ENCODE measurements at places on chromosomes 1 and 21.

DNA sequence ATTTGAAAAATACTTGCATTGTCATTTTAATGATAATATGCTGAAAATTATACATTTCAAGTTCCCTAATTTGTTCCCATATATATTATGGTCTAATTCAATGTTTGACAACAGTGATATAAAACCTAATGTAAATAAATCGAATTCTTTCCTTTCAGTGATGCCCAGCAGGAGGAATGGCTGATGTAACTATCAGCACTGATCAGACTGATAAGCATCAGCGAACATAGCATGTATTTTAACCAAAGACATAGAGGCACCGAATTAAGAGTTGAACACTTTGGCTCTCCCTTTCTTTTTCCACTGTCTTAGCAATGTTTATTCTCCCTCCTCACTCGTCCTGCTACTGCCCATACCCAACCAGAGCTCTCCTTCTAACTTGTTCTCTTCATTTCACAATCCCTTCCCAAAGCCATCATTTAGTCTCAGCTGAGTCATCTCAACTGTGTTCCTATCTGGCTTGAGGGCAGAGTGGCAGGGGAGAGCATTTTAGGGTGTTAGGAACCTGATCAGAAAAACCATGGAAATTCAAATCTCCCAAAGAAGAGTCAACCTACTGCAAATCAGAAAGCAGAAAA, 58.8 kb upstream of the C1orf115 start:
- no peak for DNase-seq

DNA sequence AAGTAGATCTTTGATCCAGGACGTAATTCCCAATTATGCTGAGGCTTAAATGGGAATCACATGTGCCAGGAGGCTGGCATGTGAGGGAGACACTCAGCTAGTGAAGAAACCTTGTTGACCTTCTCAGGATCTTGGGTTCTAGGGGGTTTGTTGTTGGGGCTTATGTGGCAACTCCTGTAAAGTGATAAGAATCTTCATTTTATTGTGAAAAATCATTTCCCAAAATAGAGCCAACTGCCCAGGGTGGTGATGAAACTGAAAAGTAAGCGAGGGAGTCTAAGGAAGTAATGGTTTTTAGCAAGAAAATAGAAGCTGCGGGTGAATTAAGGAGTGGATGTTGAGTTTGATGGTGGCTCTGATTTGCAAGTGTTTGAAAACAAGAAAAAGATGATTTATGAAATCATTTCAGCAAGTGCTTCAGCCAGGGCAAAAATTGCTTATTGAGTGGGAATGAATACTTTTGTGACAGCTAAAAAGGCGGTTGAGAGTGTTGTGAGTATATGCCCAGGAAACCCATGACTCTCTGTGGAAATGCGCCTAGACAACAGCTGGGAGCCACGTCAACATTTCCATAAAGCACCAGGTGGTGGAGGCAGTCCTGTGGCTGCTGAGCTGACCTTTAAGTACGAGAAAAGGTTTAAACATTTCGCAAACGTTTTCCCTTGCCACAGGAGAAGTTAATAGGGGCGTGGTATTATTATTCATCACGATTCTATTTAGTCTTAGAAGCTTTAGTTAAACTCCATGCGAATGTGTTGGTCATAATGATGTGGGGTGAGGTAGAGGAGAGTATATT, 102.7 kb downstream of the HMGB4 start:
- DNase-seq: no peak

DNA sequence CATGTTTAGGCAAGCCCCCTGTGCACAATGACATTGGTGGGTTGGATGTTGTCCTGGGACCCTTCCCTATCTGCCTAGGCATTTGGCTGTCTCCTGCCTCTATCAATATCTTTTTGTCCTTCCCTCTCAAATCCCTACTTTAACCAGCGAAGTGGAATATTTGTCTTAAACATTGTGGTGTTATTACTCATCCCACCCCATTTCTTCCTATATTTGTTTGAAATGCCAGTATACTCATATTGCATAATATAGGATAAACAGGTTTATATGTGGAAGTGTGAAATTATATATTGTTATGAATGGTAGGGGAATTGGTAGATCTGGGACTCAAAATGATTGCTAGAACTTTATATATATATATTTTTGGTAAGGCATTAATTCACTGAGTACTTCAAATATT, 80.0 kb downstream of the ADGRL2 start:
- DNase-seq: no peak

DNA sequence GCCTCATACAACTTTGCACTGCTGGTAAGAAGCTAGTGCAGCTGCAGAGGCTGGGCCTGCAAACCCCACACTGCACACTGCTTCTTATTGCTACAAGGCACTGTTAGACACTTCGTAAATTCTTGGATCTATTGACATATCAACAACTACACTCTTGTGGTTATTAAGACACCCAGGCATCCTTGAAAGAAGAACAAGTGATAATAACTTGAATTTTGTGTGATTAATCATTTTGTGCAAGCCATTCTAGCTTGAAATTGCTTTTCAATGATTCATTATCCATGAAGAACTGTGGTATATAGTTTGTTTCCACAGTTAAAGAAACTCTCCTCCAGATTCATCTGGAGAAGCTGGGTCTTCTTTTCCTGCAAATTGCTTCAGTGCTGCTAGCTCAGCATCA, 33.7 kb upstream of the IFI44L start:
- no peak for DNase-seq

GRCh38 chr1:40652979-40653378, 12.5 kb downstream of the RIMS3 start:
- DNase-seq: no peak

GRCh38 chr1:115056395-115056798, 26.8 kb downstream of the TSHB start:
- peak; percentile 59 for DNase-seq

- no peak for DNase-seq
Measured at GRCh38 chr1:205535096-205535495, 30.6 kb downstream of the CDK18 start.

- peak; percentile 64 for DNase-seq
Measured at GRCh38 chr1:72851597-72851996, 569.3 kb upstream of the NEGR1 start.

DNA sequence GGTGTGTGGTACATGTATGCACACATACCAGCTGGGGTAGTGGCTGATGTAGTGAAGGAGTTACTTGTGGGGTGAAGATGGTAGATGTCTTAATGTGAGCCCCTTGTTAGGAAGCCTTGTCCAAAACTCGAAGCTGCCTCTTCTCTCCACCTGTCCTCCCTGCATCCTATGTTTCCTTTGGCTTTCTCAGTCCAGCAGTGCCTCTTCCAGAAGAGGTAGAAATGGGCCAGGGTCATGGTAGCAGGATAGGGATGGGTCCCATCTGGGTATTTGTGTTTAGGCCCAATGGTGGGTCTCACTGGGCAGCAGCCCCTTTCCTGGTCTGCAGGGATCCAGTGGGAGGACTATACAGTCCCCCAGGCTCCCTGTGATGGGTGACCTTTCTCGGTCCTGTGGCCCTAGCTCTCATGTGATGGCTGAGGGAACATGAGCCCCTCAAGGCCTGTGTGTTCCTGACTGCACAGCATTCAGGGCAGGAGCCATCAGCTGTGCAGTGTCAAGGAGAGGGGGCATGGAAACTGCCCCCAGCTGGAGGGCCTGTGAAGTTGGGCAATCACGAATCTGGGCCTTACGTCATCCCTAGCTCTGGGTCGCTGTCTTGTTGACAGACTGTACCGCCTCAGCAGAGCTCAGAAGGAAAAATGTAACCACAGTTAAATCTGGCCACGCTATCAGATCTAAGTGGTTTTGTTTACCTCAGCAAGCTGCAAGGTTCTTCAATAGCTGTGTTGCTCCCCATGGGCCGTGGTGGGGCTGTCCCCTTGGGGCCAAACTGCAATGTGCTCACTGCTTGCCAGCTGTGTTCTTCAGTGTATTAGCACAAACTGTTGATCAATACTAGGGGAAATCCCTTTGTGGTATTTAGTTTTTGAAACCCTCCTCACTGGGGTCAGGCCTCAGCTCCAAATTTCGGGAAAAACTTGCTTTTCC, 82.7 kb downstream of the NOS1AP start:
- DNase-seq: no peak

DNA sequence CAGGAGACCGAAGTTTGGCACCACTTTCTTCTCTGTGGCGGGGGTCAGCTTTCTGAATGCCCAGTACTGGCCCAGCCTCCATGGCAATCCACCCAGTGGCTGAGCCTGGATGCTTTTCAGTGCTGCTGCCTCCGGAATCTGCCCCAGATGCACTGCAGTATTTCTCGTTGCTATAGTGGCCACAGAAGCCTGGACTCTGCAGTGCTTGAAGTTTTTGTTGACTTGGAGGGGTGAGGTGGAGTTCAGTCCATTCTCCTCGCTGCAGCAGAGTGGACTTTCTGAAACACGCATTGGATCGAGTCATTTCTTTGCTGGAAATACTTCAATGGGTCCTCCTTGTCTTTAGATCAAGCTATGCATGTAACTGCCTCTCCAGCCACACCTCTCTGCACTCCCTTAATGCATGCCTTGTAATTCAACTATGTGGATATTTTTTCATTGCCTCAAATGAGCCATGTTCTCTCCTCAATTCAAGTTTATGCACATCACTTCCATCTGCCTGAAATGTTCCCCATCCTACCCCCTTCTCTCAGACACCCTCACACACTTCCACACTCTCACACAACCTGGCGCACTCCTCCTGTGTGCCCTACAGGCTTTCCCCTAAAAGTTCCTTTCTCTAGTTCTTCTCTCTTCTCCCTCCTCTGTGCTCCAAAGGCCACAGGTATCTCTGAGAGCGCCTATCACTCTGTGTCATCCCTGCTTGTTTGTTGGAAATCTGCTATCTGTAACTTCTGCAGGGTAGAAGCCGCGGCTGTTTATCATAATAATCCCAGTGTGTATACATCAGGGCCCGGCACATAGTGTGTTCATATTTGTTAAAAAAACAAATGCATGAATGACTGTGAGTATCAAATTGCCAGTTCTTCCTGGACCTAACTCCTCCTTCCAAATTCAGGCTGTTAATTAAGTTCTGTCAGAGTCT, 16.5 kb downstream of the ADAM30 start:
- DNase-seq: no peak

DNA sequence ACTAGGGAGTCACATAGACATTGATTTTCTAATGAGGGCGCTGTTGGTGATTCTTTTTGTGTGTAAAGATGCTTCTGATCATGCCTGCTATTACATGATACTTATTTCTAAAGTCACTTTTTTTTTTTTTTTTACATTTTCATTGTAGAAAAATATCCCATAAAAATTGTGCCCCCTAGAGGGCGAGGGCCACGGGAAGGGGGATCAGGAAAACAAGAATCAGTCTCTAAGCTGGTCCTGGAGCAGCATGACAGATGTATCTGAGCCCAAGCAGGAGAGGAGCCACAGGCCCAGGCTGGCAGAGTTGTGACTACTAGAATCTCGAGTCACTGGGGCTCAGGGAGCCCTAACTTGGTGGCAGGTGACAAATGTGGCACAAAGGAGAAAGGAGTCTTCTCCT, 28.1 kb downstream of the ZSCAN20 start:
- DNase-seq: no peak

DNA sequence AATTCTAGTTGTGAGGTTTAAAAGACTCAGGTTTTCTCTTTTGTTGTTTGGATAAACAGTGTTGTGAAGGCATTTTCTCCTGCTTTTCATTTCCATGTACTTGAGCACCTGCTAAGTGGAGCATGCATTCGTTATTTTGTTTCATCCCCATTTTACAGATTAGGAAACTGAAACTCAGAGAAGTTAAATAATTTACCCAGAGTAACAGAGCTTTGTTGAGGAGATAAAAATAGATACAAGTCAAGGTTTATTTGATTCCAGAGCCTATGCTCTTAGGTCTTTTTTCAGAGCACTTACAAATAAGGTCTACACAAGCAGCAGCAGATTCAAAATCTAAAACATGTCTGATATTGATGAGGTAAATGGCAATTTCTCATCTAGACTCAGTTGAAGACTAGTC, 254.7 kb upstream of the PTBP2 start:
- no peak for DNase-seq

GRCh38 chr1:95326023-95326422, 92.0 kb downstream of the RWDD3 start:
- DNase-seq: no peak

DNA sequence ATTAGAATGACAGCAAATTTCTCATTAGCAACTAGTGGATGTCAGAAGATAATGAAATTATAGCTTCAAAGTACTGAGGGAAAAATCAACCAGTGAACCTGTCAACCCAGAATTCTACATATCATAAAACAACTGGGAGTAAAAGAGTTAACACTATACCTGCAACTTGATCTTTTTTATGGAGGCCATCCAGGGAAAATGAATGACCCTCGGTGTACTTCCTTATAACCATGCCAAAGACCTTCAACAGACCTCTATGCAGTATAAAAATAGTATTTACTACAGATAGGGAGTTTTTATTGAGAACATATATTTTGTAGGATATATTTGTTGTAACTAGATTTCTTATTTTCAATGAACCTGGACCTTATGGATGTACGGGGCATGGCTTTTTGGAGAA, 392.5 kb upstream of the ZRANB2 start:
- no peak for DNase-seq

All from A673 (cell line).